ENCODE measurements at places on chromosomes 3 and 15.
A peak's percentile ranks its signal among the peaks of the same experiment; 100 is the strongest.

DNA sequence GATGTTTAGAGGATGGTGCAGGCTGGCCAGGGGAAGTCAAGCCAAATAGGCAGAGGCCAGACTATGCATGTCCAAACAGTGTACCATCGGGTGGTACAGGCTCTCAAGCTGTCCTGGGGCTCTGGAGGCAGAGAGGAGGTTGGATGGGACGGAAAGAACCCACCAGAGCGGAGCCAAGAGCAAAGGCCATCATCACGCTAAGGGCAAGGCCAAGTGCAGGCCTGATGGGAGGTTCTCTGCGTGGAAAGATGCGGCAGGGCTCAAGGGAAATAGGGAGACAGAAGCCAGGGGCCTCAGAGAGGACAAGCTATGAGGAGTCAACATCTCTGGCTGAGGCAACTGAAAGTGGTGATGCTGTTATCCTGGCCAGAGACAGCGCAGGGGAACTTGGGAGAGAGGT is 102.7 kb downstream of the ASB7 start:
- DNase-seq: no peak

DNA sequence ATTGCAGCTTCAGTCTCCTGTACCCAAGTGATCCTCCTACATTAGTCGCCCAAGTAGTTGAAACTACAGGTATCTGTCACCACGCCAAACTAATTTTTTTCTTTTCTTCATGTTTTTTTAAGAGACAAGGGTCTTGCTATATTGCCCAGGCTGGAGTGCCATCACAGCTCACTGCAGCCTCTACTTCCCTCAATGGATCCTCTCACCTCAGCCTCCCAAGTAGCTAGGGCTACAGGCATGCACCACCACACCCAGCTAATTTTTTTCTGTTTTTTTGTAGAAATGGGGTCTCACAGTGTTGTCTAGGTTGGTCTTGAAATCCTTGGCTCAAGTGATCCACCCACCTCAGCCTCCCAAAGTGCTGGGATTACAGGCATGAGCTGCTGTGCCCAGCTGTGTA is 89.5 kb downstream of the ZNF609 start:
- DNase-seq: no peak

GRCh38 chr3:107796791-107797190 is 274.0 kb downstream of the BBX start:
- no peak for DNase-seq

DNA sequence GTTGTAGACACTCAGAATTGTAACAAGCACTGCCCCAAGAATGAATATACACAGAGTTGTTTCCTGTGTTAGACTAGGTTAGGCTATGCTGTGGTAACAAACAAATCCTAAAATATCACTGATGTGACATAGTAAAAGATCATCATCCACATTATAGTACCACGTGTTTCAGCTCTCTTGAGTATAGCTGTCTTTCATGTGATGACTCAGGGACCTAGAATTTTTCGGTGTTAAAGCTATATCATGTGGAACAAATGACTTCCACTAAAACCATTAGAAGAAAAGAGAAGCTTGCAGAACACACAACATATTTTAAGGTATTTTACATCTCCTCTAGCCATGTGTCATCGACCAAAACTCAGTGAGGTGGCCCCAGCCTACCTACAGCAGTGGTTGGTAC is 307.9 kb upstream of the RBMS3 start:
- DNase-seq: no peak

DNA sequence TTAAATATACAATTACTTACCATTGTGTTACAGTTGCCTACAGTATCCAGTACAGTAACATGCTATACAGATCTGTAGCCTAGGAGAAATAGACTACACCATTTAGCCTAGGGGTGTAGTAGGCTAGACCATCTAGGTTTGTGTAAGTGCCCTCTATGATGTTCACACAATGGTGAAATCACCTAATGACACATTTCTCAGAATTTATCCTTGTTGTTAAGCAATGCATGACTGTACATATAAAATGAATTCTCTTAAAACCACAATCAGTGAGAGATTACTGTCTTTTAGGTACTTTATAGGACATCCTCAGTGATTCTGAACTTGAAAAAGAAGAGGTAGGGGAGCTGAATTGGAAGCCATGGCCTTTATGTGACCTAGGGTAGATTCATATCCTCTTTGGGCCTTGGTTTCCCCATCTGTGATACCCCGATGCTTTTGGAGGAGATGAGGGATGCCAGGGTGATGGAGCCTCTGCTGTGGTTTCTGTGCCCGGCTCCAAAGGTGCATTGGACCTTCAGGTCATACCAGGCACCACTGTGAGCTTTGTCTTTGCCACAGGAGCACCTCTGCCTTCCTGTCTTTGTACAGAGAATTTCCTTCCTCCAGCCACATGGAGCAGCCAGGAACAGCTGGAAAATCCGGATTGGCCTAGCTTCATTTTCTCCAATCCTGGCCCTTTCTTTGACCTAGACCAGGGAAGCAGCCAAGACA is 51.9 kb upstream of the FLNB start:
- DNase-seq: no peak

- no peak for DNase-seq
Measured at GRCh38 chr3:58526515-58526957, 10.5 kb downstream of the ACOX2 start.

- no peak for DNase-seq
Measured at GRCh38 chr3:36904641-36905040, 40.2 kb downstream of the TRANK1 start.

GRCh38 chr15:75193272-75193671 is 8.4 kb upstream of the C15orf39 start:
- no peak for DNase-seq

GRCh38 chr15:84570164-84570735 is 30.6 kb upstream of the ZSCAN2 start:
- peak; percentile 25 for DNase-seq

GRCh38 chr3:81197386-81197785 is 564.1 kb downstream of the GBE1 start:
- no peak for DNase-seq

DNA sequence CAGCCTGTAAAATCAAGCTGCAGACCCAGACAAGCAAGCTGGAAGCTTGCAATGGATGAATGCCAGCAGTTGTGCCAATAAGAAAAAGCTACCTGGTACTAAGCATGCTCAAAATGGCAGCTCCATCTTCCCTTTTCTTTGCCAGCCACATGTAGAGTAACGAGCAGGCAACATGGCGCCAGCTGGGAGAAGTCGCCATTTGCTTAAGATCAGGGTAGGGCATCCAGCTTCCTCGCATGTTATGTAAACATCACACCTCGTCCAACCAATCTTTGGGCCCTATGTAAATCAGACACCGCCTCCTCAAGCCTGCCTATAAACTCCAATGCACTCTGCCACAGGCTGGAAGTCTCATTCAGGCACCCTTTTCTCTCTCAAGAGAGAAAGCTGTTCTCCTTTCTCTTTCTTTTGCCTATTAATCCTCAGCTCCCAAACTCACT is 973.9 kb downstream of the FHIT start:
- DNase-seq: no peak

DNA sequence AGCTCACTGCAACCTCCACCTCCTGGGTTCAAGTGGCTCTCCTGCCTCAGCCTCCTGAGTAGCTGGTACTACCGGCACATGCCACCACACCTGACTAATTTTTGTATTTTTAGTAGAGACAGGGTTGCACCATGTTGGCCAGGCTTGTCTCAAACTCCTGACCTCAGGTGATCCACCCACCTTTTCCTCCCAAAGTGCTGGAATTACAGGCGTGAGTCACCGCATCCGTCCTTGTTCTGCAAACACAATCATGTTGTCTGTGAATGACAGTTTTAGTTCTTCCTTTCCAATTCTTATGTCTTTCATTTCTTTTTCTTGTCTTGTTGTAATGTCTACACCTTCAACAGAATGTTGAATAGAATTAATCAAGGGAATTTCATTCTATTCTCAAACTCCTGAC is 16.3 kb upstream of the SMCO1 start:
- DNase-seq: no peak

- no peak for DNase-seq
Measured at GRCh38 chr3:127822682-127823425, 539 bp upstream of the MGLL start.

DNA sequence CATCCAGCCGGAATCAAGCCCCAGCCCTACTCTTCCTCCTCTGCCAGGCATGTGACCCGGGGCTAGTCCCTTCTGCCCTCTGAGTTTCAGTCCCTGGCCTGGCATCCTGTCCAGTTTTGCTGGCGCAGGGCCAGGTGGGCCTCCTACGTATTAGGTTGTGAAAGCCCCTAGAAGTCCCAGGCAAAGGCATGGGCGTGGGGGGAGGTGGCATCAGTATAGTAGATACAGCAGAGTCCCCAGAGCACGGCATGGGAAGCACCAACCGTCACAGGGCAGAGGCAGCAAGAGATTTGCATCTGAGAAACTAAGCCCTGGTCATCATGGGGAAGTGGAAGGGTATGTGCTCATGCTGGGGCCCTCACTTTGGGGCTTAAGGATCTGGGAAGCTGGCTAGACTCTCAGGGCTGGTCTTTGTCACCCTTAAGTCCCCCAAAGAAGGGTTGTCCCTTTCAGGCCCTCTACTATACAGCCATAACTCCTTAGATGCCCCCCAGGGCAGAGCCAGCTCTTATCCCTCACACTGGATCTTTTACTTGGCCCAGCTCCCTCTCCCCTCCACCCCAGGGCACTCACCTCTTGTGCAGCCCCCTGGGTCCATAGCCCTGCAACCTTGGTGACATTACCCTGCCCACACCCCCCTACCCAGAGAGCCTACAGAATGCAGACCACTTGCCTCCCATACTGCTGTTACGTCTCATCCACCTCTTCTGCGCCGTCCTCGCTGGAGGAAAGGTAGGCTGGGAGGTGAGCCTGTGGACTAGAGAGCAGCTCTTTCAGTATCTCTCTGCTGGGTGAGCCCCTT is 11.3 kb downstream of the NBEAL2 start:
- DNase-seq: no peak

GRCh38 chr15:74613953-74614743 is 1.5 kb upstream of the CLK3 start:
- DNase-seq: no peak

DNA sequence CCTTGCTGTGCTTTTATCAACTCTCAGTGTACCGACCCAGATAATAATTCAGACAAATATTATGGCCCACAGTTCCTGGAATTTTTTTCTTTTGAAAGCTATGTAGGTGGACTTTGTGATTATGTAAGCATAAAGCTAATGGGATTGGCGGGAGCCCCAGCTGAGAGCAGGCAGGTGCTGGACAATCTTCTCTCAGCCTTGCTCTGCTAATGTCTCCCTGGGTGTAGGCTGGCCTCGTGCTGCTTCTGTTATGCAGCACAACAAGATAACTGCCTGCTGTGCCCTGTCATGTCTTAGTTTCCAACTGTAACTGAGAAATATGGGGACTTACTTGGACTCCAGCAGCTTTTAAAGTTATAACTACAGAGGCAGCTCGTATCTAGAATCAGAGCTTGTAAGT is 415.0 kb downstream of the PDCD6IP start:
- no peak for DNase-seq

- no peak for DNase-seq
Measured at GRCh38 chr3:15009167-15009566, 55.9 kb downstream of the MRPS25 start.

DNA sequence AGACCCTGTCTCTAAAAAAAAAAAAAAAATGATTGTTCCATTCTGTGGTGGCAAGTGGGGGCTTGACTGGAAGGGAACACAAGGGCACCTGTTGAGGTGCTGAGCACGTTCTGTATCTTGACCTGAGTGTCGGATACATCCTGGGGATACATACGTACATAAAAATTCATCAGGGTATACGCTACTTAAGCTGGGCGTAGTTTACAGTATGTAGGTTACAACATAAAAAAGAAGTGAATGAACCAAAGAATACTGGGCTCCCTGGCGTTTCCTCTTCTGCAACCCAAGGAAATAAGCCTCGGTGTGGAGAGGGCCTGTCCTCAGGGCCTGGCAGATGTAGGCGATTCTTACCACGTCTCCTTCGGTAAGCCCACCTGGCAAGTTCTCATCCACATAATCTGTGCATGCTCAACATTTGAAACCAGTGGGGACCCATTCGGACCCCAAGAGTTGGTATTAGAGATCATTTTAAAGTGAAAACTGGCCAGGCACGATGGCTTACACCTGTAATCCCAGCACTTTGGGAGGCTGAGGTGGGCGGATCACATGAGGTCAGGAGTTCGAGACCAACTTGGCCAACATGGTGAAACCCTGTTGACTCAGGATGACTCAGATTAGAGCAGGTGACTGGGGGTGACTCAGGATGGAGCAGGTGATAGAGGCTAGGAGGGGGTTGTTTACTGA is 5.1 kb upstream of the MUC20 start:
- no peak for DNase-seq

DNA sequence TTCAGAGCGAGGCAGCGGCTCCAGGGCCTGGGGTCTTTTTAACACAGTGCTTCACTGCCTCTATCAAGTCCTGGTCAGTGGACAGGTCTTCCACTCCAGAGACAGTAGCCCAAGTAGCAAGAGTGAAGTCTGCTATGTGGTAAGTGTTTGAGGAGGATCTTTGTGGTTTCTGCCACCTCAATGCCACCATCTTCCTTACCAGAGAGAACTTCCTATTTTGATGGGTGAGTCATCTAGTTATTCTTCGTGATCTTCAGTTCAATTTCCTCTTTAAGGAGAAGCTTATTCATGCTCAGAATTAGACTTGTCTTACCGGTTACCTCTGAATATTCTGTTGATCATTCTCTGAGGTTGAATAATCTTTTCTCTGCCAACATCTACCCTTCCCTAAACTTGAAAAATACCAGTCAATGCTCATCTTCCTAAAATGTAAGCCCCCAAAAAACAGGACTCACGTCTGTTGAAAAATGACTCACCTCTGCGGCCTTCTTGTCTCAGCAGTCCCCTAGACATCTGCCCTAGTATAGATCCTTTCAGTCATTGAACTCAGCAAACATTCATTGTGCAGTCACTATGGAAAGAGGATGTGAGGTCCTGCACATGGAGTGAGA is 32.2 kb upstream of the BCL6 start:
- no peak for DNase-seq

- no peak for DNase-seq
Measured at GRCh38 chr3:156685752-156686151, 11.4 kb downstream of the TIPARP start.

GRCh38 chr3:15616053-15616452 is 14.5 kb downstream of the BTD start:
- no peak for DNase-seq

GRCh38 chr15:95501865-95502264 is 828.6 kb upstream of the NR2F2 start:
- no peak for DNase-seq

DNA sequence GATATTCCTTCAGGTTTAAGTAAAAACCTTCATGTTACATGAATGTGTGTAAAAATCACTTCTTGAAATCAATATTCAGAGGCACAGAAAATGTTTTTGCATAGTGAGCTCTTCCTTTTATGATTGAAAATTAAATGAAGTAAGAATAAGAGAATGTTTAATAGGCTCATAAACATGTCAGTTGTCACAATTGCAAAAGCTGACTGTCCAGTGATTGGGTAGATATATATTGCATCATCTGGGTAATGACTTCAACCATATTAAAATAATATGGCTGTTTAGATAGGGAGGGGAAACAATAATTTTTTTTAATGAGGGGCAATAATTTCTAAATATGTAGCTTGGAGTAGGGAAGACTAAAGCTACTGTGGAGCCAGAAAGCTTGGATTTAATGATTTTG is 529.8 kb upstream of the GOLIM4 start:
- DNase-seq: no peak
